NAMALWA (cell line): ENCODE measurements at places on chromosomes 16 and 17.

- DNase-seq: no peak
These were observed 76.6 kb upstream of the CORO6 start for GRCh38 chr17:29699283-29699682.

DNA sequence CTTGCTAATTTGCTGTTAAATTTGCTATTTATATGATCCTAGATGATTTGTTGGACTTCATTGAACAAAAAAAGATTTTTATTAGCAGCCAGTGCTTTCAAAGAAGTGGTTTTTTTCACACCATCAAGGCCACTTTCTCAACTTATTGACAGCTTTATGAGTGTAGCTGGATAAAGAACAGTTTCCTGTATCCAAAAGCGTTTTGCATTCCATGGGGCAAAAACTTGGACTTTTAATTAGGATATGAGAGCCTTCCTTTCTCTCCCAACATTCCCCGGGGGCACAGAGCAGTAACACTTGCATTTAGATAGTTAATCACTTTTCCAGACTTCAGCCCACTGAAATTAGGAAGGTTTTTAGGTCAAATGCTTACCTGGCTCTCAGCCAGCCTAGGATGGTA, 177.1 kb upstream of the ELAC2 start:
- DNase-seq: no peak

DNA sequence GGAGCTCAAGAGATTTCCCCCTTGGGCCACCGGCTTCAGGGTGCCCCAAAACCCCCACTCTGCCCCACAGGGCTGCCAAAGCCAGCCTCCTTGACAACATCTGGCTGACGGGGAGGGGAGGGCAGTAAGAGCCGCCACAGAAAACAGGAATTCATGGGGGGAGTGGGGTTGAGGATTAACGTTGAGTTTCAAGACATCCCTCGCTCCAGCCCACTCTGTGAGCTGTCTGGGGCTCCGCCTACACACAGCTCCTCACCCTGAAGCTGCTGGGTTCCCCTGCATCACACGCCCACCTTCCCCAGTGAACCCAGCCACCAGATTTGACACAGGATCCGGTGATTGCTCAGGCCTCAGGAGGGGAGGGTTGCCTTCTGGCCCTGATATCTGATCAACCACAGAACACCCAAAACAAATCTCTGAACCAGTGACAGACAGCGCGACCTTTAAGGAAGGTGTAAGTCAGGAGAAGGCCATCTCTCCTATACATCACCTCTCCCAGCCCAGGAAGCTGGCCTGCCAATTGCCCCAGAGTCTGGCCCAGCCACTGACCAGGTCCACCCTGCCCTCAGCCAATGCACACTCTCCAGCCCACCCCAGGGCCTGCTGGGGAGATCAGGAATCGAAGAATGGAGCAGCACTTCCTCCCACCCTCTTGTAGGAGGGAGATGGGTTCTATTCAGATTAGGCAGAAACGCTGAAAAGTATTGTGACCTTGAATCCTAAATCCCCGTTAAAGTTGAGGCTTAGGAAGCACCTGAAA, 132.1 kb downstream of the CLEC16A start:
- no peak for DNase-seq

GRCh38 chr16:83051451-83051850, 424.7 kb downstream of the CDH13 start:
- no peak for DNase-seq

- DNase-seq: no peak
These were observed 44.0 kb downstream of the NLK start for GRCh38 chr17:28086519-28086918.

GRCh38 chr17:57965521-57966160, 10.4 kb upstream of the CUEDC1 start:
- DNase-seq: no peak

GRCh38 chr16:88686062-88686438, 257 bp downstream of the SNAI3 start:
- no peak for DNase-seq
